Esophagus squamous epithelium (tissue), 5 donors: ENCODE measurements at places on chromosomes 2 and 18.

- DNase-seq = no peak
These were observed 70.8 kb downstream of the SPRED2 start for GRCh38 chr2:65361623-65362022.

DNA sequence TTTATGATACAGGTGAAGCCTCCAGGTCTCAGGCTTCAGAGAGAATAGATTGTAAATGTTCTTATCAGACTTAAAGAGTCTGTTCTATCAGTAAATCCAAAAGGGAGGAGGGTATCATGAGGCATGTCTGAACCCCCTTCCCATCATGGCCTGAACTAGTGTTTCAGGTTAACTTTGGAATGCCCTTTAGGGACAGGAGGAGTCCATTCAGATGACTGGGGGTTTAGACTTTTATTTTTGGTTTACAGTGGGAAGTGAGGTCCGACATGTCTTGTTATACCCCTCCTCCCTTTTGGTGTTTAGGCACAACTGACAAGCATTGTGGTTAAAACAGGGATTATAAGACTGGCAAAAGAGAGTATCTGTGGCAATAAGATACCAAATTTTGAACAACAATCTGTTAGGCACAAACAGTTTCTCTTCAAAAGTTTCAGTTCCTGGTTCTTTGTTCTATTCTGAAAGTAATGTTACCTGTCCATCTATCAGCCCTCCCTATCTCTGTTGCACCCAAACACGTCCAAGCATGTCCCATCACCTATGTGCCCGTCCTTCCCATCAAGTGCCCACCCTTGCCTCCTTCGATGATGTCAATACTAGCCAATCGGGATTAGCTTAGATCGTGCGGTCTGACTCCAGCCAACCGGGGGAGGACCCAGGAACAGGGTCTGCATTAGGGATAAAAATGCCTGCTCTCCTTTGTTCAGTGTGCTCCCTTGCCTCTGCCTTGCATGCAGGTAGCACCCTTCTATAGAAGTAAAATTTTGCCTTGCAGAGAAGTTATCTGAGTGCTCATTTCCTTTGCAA lies 16.4 kb downstream of the TCF23 start:
- DNase-seq = no peak

GRCh38 chr18:57728941-57729511 lies 74.1 kb downstream of the ATP8B1 start:
- DNase-seq = no peak

DNA sequence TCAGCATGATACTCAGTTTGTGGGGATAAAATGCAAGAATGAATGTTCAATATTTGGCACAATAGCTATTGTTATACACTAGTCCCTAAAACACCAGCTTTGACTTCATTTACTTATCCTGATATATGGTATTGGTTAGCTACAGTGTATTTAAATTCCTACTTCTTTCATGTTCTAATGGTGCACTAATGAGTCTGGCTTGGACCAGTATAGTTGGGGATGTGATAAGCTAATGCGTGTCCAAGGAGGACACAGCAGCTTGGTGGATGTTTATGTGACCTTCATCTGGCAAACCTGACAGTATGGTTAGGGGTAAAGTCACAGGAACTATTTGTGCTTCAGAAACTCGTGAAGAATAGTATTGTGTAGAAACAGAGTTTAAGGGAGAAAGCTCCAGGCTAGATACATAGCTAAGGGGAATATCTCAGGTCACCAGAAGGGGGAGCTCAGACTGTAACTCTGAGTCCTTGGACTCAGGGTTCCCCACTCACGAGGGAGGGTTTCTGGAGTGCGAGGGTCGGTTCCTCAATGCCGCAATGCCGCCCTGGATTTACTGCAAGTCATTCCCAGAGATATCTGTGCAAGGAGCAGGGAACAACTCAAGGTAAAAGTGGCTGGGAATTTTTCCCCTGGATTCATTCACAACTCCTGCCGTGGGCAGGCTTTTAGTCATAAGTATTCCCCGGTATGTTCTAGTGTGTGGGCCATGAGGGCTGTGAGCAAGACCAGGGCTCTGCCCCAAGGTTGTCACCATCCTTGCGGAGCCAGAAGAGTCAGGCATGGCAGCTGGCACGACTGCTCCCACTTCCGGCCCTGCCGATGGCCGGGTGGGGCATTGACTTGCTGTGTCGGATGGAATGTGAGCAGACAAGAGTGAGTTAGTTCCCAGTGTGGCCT lies 14.5 kb downstream of the IL1R2 start:
- no peak for DNase-seq

- no peak for DNase-seq
These were observed 90.8 kb upstream of the PIK3C3 start for GRCh38 chr18:41864216-41864615.

- DNase-seq = no peak
These were observed 8.9 kb downstream of the TNS1 start for GRCh38 chr2:217993817-217994463.

DNA sequence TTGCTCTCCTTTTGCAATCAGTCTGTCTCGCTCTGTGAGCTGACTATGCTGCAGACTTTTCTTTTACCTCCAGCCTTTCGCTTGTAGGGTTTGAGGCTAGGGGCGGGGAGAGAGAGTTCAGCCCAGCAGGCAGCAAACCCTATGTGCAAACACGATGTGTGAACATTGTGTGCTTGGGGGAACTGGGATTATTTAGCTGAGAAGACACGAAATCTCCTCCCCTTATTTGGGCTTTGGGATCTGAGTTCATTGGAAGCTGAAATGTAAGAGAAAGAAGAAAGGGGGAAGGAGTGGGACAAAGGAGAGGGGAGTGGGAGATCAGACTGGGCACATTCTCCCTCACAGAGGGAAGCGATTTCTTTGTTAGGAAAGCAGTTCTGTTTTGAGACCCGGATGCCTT lies 189.6 kb upstream of the TNP1 start:
- no peak for DNase-seq

GRCh38 chr2:180722551-180723239 lies 257.7 kb upstream of the UBE2E3 start:
- DNase-seq = no peak

- DNase-seq = no peak
These were observed 874 bp downstream of the NDUFAF7 start for GRCh38 chr2:37232131-37232933.

DNA sequence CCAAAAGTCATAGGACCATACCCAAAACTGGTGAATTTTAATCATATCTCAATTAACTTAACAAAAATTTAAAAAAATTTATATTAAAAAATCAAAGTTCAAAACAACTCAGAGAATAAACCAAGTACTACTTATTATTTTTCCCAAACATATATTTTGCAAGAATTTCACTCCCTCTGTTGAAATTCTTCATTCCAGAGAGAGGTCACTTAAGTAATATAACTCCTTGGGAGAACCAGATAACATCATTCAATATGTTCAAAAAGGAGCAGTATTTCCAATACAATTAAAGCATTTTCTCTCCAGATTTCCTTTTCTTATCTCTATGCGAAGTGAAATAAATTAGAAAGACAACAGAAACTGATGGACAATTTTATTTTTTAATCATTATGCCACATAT lies 165.9 kb upstream of the RND3 start:
- DNase-seq = no peak

DNA sequence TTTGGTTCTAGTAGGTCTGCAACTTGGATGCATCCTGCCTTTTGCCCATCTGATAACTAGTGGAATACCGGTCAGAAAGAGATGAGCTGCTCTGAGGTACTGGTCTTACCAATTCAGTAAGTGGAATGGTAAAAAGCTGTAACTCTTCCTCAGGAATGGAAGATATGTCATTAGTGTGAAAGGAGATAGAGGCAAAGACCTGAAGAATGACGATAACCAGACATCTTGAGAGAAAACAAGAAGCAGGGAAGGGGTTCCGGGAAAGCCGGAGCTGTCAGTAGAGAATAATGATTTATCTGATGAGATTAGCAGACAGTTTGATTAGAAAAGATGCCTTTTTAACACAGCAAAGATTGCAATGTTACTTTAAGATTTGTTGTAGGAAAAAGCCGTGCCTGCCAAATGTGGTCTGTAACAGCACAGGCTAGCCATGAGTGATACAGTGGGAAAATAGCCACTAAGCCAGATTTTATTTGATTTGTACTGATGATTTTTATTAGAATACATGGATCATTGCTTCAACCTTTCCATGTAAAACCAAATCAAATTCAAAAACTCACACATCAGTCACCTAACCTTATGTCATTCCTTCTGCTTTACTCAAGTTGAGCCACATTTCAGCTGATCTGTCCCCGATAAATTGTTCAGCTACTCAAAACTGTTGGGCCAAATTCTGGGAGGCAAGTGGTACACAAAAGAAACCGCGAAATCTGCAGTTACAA lies 110.0 kb downstream of the TCF4 start:
- no peak for DNase-seq

- DNase-seq = no peak
These were observed 261.0 kb downstream of the BCL2 start for GRCh38 chr18:63058521-63058920.

GRCh38 chr2:189014449-189015138 lies 40.4 kb downstream of the COL3A1 start:
- no peak for DNase-seq
